Activated T-cell treated with anti-CD3 and anti-CD28 coated beads for 24 hours (primary cell): ENCODE measurements at places on chromosomes 5 and 9.
A peak's percentile ranks its signal among the peaks of the same experiment; 100 is the strongest.

DNA sequence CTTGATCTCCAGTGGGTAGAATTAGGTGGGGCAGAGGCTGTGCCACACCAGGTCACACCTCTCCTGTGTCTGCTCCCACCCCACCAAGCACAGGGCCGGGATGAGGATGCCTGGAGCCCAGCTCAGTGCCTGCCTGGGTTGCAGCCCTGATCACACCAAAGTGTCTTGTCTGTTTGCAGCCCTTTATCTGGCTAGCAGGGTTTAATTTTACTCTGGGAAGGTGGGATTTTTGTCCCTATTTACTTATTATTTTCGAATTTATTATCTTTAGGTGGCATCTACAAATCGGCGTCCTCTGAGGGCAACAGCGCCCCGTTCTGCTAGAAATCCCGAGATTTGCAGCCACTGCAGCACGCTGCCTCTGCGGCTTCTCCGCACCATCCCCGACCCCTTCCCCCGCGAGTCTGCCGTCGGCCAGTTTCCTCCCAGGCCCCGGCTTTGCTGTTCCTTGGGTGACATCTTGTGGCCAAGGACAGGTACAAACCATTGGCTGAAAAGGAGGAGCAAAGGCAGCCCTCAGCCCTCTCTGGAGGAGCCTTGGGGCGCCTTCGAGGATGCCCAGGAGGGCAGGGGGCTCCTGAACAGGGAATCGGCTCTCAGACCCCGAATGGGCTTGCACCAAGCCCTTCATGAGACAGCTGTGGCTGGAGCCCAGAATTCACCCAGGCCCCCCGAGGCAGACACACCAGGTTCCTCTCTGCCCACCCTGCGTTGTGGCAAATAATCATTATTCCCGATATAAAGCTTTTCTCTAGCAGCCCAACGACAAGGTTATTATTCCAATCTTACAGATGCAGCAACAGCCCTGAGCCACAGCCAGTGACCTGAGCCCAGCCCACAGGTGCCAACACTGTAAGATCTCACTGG lies 113.0 kb downstream of the GAPVD1 start:
- peak; percentile 52 for DNase-seq

DNA sequence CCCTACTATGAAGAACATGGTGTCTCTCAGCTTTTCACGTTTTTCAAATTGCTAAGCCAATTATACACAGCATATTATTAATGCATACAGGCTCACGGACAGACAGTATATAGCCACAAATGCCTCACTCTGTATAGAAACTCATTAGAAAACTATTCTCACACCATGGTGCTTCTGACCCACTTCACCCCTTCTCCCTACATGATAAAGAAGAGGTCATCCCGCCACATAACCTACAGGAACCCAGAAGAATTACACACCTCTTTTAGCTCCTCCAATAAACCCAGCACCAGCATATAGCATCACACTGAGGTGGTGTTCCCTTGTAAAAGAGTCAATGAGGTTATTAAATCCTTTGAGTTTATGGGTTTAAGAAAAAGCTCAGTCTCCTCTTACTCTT lies 5.6 kb downstream of the TLE1 start:
- DNase-seq, result no peak

DNA sequence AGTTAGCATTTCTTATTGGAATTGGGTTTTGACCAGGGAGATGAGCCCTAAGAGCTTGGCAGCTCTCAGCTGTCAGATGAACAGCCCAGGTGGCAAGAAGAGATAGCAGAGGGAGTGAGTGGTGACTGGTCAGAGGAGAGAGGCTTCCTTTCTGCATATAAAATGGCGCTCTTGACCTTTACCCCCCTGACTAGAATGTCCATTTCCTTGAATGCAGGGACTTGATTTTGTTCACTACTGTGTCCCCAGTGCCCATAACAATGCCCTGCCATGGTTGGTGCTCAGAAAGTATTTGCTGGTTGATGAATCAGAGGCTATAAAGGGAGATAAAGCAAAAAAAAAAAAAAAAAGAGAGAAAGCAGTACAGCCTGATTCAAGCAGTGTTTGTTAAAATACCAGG lies 7.2 kb downstream of the CHMP5 start:
- DNase-seq, result no peak

- no peak for DNase-seq
Observed at GRCh38 chr5:150057996-150058395, 28.4 kb downstream of the CSF1R start.
